ENCODE measurements at places on chromosomes 7 and 10.

DNA sequence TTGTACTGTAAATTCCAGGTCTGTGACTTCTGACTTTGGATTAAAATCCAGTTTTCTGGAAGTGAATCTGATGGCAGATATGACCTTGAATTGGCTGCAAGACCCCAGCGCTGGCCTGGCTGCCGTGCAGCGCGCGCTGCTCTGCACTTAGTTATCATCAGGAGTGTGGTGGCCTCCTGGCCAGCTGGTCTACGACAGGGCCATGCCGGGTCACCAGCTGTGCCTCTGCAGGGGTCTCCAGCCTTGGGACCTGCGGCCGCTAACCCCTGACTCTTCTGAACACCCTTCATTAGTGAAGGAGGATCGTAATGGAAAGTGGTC is 190.7 kb upstream of the SH2B2 start:
- DNase-seq: no peak

GRCh38 chr7:96952974-96953391 is 52.4 kb upstream of the DLX6 start:
- peak; percentile 64 for DNase-seq

- peak; percentile 68 for DNase-seq
Observed at GRCh38 chr10:50398381-50398780, 147.1 kb upstream of the ASAH2 start.

DNA sequence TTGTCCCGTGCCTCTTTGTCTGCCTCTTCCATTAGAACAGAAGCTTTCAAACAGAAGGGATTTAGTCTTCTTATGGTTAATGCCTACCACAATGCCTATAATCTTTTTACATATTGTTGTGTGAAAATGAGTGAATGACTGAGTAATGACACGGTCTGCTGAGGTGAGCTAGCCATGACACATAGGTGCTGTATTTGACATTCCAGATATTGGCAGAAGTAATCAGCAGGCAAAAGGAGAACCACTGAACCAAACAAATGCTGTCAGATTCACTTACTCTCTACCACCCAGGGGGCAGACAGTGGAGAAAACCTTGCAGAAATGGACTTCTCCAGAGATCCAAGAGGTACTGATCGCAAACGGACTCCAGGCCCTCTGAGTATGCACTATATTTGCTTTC is 377.2 kb upstream of the VWC2 start:
- no peak for DNase-seq

- no peak for DNase-seq
Observed at GRCh38 chr10:131898061-131898460, 2.7 kb upstream of the PPP2R2D start.

DNA sequence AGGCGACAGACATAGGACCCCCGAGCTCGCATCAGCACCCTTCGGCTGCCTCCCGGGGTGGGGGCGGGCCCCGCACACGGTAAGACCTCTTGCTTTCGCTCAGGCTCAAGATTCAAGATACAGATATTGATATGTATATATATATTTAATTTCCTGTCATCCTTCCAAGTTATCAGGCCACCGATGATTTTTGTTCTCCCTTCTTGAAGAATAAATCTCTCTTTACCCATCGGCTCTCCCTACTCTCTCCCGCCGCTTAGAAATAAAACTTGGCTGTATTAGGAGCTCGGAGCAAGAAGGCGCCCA is 603 bp downstream of the ADRA2A start:
- no peak for DNase-seq

- no peak for DNase-seq
Observed at GRCh38 chr10:47090042-47090441, 178.8 kb downstream of the PTPN20 start.

GRCh38 chr7:100875356-100875751 is 451 bp downstream of the SRRT start:
- no peak for DNase-seq

GRCh38 chr7:140000666-140001268 is 62.0 kb downstream of the PARP12 start:
- DNase-seq: no peak

GRCh38 chr7:151191544-151191943 is 4.5 kb upstream of the ASB10 start:
- no peak for DNase-seq

DNA sequence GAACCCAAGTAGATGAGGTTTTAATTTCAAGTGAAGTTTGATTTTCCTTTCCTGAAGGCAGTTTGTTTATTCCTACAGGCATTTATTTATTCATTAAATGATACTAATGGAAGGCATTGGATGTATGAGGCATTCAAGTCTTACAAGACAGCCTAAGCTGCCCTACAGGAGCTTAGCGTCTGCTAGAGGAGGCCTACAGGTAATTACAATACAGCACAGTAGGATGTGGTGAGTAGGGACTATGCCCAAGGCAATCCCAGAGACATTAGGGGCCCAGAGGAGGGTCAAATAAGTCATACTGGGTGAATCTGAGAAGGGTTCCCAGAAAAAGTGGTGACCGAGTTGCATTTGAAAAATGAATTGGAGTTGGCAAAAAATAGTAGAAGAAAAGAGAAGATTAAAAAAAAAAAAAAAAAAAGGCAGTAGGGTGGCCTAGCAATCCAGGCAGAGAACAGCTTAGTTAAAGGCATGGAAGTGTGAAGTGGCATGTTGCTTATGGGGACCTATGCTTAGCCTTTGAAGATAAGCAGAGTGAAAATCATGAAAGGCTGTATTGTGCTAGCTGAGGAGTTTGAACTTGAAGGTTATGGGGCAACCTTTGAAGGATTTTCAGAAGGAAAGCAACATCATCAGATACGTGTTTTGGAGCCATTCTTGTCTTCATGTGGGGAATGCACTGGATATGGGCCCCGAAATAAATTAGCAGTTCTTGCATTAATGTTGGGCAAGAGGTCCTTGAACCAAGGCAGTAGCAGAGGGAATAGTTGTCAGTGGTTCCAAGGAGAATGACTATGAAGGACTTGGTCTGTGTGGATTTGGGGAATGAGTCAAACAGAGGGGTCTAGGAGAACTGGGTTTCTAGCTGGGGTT is 65.5 kb downstream of the SNX10 start:
- DNase-seq: no peak

- DNase-seq: no peak
Observed at GRCh38 chr7:85638394-85638793, 451.5 kb upstream of the SEMA3D start.

GRCh38 chr7:4070214-4070613 is 611.9 kb upstream of the FOXK1 start:
- DNase-seq: no peak

GRCh38 chr7:1535701-1536454 is 5.4 kb downstream of the MAFK start:
- no peak for DNase-seq

DNA sequence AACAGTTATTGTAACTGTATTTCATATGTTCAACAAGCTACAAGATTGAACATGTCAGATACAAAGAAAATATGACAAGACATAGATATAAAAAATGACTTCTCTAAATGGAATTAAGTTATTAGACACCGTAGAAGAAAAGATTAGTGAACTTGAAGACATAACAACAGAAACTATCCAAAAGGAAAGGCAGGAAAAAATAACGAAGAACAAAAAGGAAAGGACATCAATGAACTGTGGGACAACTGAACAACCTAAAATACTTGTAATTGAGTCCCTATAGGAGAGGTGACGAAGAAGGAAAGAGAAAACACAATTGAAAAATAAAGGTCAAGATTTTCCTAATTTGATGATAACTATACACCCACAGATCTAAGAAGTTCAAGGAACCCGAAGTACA is 32.3 kb downstream of the UPF2 start:
- no peak for DNase-seq

DNA sequence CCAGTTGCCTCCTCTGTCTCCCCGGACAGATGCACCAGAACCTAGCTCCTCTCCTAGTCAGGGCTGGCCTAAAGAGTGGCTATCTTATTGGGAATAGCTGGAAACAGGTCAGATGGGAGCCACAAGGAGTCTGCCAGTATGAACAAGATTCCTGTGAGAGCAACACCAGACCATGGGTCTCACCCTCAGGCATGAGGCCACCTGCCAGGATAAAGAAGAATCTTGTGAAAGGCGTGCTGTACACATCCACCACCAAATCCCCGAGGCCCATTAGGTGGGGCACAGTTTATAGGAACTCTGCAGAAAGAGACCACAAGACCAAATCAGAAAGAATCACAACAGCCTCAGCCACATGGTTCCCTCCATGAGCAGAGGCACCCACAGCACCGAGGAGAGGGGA is 325.9 kb downstream of the TNS3 start:
- DNase-seq: peak; percentile 55

GRCh38 chr7:106681815-106682495 is 21.0 kb upstream of the CCDC71L start:
- DNase-seq: no peak

DNA sequence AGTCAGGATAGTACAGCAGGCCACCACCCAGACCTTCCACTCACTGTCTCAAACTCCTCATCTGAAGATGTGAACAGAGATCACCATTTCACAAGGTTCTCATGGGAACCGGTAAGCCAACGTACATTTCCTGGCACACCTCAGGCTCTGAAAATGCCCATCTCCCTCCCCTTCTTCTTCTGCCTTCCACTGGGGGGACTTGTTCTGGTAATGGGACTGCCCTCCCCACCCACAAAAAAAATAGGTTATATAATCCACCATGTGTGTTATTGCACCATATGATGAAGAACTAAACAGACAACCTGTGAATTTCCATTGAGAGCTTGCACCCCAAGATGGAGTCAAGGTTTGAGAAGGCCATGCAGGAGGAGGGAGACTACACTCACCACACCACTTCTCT is 42.1 kb upstream of the IKZF1 start:
- no peak for DNase-seq

GRCh38 chr10:113381981-113382509 is 170.8 kb upstream of the HABP2 start:
- DNase-seq: peak; percentile 25

DNA sequence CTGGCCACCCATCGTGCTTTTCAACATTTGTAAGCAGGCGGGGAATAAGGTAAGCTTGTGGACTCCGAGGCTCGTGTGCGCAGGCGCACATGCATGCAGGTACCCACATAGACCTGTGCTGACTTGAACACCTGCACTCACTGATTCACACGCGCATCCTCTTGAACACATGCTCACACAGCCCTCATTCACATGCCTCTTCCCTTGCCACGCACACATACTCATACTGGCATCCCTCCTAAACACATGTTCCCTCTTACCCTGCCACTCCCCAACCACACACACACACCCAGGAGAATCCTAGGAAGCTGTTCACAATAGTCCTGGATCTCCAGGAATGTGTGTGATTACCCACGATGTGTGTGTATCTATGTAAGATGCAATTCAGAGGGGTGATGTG is 44.1 kb upstream of the LBX1 start:
- DNase-seq: no peak

DNA sequence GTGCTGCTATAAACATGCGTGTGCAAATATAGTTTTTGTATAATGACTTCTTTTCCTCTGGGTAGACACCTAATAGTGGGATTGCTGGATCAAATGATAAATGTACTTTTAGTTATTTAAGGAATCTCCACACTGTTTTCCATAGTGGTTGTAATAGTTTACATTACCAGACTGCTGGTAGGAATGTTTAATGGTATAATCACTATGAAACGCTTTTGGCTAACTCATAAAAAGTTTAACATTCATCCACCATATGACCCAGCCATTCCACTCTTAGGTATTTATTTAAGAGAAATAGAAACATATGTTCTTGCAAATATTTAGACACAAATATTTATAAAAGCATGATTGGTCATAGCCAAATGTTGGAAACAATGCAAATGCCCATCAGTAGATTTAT is 32.1 kb upstream of the TFEC start:
- DNase-seq: no peak

DNA sequence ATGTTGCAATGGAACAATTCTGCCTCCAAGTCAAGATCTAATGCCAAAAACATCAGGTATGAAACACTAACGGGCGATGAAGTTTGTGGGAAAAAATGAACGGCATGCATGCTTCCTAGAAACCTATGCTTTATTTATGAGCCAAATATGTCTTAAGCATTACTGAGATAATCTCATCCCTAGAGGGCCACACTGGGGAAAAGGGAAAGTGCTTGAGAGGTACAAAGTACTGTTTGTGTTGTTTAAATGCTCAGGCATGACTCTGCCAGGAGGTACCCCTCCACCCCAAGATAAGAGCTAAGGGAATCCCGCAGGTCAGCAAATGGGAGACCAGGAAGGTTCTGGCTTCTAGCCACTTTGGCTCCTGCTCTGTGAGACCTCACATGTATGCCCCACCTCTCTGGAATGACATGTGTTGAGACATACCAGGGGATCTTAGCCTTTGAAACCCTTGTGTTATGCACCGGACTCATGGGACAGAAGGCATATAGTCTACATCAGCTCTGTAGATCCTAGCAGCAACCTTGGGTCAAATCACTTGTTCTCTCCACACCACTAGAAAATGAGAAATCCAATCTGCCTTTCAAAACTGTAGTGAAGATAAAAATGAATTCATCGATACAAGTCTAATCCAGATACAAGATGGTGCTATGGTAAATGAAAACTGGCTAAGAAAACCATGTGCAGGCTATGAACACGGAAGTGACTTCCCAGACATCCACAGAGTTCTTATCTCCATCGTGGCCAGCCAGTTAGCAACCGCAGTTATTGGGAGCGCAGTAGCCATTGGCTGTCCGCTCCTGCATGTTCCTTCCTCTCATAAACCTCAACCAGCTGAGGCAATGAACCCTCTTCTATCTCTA is 61.0 kb downstream of the CREB3L2 start:
- DNase-seq: no peak

GRCh38 chr10:116899626-116900025 is 50.3 kb downstream of the ENO4 start:
- DNase-seq: no peak

GRCh38 chr10:121926671-121927317 is 1.0 kb downstream of the ATE1 start:
- DNase-seq: peak; percentile 7

DNA sequence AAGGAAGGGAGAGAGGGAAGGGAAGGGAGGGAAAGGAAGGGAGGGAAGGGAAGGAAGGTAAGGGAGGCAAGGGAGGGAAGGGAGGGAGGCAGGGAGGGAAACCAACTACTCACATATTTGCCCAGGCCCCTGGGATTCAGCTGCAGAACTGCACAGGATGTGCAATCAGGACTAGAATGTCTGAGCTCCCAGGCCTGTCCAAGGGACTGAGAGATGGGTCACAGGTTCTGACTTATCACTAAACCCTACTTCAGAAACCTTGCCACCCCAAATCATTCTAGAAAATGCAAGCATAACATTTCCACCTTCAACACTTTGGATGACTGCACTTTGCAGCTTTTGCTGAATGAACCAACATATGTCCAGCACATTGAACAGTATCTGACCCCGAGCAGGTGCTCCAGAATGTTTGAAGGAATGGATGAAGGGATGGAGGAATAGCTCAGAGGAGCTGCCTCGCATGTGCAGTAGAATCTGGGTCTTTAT is 245.3 kb downstream of the KCNMA1 start:
- peak; percentile 57 for DNase-seq

- DNase-seq: peak; percentile 25
Observed at GRCh38 chr7:147014286-147014955, 897.8 kb downstream of the CNTNAP2 start.

All from stromal cell of bone marrow (primary cell).